Non-pigmented ciliary epithelial cell (primary cell): ENCODE measurements at places on chromosomes 5 and 9.

DNA sequence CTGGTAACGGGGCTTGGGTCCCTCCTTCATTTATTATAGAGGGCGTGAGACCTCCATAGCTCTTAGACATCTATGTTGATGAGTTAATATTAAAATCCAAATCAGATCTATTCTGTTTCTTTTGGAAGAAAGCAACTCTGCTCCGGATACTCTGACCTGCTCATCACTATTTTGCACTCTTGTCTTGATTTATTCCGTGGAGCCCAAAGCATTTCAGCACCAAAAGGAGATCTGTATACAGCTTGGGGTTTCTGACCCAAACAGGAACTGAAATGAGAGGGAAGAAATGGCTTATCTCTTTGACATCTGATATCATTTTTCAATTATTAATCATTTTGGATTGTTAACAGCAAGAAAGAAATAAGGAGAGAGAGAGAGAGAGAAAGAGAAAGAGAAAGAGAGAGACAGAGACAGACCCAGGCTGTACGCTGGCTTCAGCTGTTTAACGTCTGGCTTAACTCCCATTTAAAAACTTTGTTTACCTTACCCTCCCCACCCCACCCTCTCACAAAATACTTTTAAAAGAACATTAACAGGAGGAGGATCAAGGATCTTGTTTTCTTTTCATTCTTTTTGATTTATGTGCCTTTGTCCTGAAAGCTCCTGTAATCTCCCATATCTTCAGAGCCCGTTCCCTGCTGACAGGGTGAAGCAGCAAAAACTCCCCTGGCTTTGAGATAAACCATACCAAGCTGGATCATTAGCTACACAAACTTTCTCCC is 231.4 kb upstream of the TUT7 start:
- DNase-seq, result no peak

DNA sequence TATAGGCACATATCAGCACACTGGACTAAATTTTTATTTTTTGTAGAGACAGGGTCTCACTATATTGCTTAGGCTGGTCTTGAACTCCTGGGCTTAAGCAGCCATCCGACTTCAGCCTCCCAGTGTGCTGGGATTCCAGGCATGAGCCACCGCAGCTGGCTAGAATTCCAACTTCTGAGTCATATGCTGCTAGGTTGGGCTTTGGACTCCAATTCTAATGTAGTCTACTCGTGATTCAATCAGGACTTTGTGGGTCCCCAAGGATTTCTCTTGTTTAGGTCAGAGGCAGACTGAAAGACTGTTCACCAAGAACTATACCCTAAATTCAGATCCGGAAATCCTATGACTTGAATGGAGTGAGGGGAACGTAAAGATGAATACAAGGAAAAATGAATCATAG is 68.2 kb upstream of the CHD1 start:
- DNase-seq, result no peak

DNA sequence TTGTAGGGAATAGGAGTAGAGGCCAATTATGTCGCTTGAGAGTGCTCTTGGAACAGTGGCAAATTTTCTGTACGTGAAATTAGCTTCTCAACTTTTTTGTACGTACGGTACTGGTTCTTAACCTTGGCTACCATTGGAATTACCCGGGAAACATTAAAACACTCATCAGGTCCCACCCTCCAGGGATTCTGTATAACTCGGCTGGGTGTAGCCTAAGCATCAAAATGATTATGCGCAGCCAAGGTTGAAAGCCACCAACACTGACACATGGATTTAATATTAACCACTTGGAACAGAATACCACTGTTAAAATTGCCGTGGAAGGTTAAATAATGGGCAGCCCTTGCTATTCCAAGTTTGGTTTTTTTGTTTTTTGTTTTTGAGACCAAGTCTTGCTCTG is 17.4 kb downstream of the DNAJA1 start:
- no peak for DNase-seq

GRCh38 chr9:259405-260404 is 45.0 kb downstream of the DOCK8 start:
- no peak for DNase-seq

- no peak for DNase-seq
Measured at GRCh38 chr9:120726484-120726883, 12.2 kb upstream of the MEGF9 start.

DNA sequence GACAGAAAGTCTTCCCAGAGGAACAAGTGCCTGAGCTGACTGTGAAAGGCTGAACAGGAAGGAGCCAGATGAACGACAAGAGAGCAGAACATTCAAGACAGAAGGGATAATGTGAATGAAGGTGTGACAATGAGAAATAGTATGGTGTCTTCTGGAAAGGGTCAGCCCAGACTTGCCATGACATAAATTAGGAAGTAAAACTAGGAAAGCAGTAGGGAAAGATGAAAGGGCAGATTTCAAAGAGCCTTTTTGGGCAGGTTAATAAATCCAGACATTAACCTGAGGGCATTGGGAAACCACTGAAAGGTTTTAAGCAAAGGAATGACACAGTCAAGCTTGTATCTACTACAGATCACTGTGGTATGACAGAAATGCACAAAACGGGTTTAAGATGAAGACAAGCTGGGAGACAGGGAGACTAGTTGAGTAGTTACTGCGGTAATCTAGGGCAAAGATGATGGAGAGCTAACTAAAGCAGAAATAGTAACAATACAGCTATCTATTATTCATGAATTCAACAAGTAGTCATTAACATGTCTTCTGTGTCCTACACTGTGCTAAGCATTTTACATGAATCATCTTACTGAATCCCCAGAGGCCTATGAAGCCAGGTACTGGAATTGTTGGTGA is 580.9 kb upstream of the WWC1 start:
- no peak for DNase-seq

DNA sequence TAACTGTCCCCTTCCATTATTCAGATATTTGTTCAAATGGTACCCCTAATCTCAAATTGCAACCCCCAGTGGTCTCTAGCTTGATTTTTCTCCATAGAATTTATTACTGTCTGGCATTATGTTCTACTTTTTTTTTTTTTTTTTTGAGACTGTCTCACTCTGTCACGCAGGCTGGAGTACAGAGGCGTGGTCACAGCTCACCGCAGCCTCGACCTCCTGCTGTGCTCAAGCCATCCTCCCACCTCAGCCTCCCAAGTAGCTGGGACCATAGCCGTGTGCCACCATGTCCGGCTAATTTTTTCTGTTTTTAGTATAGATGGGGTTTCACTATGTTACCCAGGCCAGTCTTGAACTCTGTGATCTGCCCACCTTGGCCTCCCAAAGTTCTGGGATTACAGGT is 2.0 kb upstream of the REEP5 start:
- DNase-seq, result no peak

- no peak for DNase-seq
Measured at GRCh38 chr5:72177538-72177937, 70.3 kb downstream of the MAP1B start.

DNA sequence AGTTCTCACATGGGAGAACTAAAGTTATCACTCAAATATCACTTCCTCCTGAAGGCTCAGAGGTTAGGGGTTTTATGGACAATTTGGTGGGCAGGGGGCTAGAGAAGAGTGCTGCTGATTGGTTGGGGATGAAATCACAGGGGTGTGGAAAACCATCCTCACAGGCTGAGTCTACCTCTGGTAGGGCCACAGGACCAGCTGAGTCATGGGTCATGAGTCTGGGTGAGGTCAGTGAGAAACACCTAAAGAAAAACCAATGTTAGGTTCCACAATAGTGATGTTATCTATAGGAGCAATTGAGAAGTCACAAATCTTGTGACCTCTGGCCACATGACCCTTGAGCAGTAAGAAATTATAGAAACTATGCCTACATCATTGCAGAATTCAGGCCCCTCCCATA is 203.3 kb upstream of the TARS1 start:
- no peak for DNase-seq

GRCh38 chr9:4555236-4555635 is 65.0 kb downstream of the SLC1A1 start:
- peak; percentile 31 for DNase-seq

- no peak for DNase-seq
Measured at GRCh38 chr9:68690088-68690487, 15.0 kb upstream of the PIP5K1B start.

DNA sequence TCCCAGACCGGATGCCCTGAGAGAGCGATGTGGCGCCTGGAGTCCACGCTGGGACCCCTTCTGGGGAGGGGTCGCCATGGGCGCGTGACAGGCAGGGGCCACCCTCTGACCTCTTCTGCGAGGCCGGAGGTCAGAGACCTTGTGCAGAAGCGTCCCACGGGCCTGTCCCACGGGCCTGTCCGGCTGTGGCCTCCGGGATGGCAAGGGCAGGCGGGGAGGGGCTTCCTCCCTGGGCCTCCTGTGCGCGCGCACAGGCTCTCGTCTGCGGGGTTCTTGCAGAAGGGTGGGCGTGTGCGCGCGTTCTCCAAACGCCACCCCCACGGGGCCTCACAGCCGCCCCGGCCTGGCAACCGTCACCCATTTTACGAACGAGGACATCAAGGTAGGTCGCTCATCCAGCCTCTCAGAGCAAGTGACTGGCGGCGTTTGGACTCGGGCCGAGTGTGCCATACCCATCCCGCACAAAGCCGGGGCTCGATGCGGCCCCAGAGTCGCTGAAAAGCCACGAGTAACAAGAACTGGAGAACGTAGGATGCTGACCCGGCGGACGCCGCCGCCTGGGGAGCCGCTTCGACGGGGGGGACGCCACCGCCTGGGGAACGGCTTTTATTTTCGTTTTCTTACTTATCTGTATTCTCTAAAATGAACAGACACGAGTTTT is 897 bp downstream of the AHRR start:
- no peak for DNase-seq

- DNase-seq, result no peak
Measured at GRCh38 chr9:82128011-82128696, 139.6 kb downstream of the SPATA31D1 start.

GRCh38 chr5:139911425-139912120 is 116.0 kb downstream of the PSD2 start:
- DNase-seq, result no peak

DNA sequence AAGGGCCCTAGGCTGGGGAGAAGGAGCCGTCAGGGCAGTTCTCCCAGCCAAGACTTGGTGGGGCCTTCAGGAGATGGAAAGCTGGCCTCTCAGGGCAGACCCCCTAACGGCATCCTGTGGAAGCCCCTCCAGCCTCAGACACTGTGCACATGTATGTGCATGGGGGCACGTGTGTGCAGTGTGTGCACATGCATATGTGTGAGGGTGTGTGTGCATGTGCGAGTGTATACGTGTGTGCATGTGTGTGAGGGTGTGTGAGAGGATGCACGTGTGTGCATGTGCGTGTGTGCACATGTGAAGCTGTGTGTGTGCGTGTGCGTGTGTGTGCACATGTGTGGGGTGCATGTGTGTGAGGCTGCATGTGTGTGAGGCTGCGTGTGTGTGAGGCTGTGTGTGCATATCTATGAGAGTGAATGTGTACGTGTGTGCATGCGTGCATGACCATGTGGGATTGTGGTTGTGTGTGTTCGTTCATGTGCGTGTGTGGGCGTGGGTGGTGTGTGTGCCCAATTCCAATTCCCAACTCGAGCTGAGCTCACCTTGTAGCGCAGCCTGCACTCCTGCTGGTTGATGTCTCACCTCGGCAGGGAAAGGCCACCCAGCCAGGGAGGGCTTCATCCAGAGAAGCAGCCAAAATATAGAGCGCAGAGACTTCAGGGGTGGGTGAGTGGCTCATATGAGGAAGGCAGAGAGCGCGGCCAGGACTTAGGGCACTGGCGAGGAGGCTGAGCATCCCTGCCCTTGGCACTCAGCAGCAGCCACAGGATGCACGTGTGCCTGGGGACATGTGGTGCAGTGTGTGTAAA is 142.7 kb upstream of the PPP1R26 start:
- DNase-seq, result no peak

- DNase-seq, result no peak
Measured at GRCh38 chr5:157285310-157286035, 19.6 kb downstream of the CYFIP2 start.

GRCh38 chr5:176664886-176665285 is 17.6 kb downstream of the TSPAN17 start:
- no peak for DNase-seq

DNA sequence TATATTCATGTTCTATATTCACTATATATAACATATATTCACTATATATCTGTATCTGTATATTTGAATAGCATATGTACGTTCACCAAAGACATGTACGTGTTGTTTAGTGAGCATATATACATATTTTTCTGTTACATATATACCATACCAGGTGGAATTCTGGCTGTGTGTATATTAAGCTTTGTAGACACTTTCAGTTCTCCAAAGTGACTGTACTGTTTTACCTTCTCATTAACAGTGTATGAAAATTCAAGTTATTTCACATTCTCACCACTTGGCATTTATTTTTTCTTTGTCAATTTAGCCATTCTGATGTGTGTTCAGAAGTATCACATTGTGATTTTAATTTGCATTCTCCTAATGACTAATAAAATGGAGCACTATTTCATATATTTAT is 52.2 kb downstream of the DROSHA start:
- no peak for DNase-seq

GRCh38 chr9:2012347-2012746 is 2.8 kb upstream of the SMARCA2 start:
- no peak for DNase-seq

DNA sequence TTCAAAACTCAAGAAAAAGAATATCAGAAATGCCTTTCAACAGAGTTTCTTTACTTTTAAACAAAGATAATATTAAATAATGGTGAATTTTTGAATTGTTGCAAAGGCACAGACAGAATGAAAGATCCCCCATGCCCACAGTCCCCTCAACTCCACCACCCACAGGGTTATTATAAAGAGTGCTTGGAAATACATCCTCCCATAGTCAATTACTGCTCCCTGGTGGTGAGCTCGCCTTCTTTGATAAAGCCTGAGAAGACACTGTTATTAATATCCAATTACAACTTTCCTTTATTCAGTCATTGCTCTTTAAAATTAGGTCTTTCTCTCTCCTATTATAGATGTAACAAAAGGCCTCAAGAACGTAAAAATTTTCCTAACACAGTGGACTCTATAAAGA is 490.2 kb upstream of the RORB start:
- no peak for DNase-seq

DNA sequence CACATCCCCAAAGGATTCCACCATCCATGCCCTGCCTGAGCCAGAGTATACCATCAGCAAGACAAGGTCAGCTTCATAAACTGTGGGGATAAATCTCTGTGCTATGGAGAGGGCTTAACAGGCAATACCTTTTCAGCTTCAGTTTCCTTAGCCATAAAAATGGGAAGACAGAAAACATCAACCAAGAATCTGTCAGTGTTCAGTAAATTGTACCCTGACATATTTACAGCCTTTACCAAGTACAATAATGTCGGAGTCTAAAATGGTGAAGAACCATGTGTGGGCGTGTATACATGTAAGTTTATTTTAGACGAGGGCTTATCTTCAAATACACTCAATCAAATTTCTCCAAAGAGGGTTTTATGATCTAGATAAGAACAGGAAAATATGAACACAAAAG is 94.7 kb downstream of the ELAVL2 start:
- DNase-seq, result no peak
